ENCODE measurements at places on chromosomes 6 and 20.

DNA sequence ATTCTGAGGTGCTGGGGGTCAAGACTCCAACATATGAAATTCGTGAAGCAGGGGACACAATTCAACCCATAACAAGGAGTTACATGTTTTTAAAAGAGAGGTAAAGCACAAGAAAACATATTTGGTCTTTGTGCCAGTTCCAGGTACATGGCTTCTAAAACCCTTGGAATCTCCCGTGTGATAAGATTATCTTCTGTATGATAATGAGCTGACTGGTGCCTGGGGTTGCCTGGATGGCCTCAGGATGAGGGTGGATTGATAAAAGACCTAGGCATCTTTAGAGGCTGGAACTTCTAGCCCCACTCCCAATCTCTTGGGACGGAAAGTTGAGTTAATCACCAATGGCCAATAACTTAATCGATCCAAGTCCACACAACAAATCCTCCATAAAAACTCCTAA is 87.0 kb downstream of the FAM217A start:
- no peak for DNase-seq

DNA sequence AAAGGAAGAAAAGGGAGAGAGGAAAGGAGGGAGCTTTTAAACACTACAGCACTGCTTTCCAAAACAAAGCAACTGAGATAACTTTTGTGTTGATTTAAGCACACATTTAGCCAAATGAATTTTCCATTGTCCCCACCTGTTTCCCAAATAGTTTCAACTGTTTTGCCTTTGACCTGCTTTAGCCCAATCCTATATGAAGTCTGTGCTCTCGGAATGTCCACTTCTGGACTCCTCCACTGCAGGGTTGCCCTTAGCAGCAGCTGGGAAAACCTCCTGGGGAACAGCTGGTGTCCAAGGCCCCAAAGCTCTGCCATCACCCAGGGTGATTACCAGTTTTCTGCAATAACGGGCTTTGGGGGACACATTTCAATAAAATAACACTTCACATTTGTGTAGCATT is 44.9 kb upstream of the PKHD1 start:
- DNase-seq, result no peak

- DNase-seq, result no peak
These were observed 42.7 kb downstream of the REPS1 start for GRCh38 chr6:138945354-138945753.

GRCh38 chr20:24608926-24609667 is 139.7 kb downstream of the SYNDIG1 start:
- no peak for DNase-seq

GRCh38 chr20:19492116-19492515 is 265.9 kb upstream of the RIN2 start:
- DNase-seq, result no peak

GRCh38 chr6:136031982-136032381 is 180.5 kb downstream of the PDE7B start:
- peak; percentile 57 for DNase-seq

DNA sequence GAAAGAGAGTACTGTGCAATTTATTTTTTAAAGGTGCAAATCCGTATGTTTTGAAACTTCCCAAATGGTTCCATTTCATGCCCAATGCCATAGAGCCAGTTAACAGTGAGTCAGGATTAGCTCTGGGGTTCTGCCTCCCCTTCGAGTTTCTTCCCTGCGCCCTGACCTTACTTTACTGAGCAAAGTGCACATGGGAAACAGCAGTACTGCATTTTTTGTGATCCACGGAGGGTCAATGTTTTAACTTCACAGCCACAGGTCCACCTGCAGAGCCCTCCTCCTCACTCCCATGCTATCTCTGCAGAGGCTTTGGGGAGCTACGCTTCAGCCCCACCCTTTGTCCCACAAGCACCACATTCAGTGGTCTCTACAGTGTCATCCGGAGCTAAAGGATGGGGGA is 44.0 kb upstream of the CNKSR3 start:
- no peak for DNase-seq

DNA sequence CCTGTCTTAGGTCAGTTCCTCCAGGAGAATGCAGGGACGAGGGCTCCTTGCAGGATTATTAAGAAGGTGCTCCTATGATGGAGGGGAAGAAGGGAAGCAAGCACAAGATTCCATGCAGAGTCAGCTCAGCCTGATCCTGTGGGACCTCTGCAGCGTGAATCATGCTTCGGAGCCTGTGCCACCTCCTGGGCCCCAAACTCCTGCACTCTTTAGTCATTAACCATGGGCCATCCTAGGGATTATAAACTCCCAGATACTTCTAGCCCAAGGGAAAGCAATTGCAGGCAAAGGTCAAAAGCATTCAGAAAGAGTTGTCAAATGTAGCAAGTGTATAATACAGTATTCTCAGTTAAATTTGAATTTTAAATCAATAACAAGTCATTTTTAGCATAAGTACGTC is 208.7 kb upstream of the PMEPA1 start:
- DNase-seq, result no peak

DNA sequence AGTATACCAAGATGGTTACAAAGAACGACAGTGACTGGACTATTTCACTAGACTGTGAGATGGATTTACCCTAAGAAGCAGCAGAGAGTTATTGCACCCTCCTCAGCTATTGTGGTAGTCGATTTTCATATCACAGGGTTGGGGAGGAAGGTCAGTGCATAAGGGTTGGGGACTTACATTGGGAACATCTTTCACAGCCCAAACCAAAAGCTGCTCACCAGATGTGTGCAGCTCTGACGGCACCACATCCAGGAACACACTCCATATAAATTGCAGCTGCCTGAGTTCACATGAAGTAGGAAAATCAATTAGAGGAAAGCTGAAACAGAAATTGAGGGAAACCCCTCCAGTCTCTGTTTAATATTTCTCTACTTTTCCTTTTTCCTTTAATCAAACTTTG is 470.5 kb upstream of the NRSN1 start:
- DNase-seq, result no peak

- no peak for DNase-seq
These were observed 91.2 kb downstream of the RTN4IP1 start for GRCh38 chr6:106538145-106538544.

- DNase-seq, result no peak
These were observed 21.7 kb upstream of the MMS22L start for GRCh38 chr6:97304701-97305100.

- no peak for DNase-seq
These were observed 263.4 kb downstream of the CDH26 start for GRCh38 chr20:60221593-60221992.

- no peak for DNase-seq
These were observed 53.5 kb upstream of the SLC2A12 start for GRCh38 chr6:134105940-134106339.

DNA sequence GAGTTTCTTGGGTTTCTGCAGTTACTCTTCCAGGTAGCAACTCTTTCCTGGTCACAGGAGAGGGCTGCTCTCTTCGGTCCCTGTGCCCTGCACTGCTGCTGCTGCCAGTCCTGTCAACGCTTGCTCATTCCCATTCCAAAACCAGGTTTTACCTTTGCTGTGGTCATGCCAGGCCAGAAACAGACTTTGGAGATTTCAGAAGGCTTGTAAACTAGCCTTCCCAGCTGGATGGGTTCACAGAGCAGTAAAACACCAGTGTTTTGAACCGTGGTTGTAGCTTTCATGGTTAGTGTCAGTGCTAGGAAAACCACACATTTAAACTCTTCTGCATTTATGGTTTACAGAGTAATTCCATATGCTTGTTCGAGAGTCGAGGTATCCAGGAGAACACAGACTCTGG is 16.2 kb downstream of the ARFGEF2 start:
- DNase-seq, result no peak

DNA sequence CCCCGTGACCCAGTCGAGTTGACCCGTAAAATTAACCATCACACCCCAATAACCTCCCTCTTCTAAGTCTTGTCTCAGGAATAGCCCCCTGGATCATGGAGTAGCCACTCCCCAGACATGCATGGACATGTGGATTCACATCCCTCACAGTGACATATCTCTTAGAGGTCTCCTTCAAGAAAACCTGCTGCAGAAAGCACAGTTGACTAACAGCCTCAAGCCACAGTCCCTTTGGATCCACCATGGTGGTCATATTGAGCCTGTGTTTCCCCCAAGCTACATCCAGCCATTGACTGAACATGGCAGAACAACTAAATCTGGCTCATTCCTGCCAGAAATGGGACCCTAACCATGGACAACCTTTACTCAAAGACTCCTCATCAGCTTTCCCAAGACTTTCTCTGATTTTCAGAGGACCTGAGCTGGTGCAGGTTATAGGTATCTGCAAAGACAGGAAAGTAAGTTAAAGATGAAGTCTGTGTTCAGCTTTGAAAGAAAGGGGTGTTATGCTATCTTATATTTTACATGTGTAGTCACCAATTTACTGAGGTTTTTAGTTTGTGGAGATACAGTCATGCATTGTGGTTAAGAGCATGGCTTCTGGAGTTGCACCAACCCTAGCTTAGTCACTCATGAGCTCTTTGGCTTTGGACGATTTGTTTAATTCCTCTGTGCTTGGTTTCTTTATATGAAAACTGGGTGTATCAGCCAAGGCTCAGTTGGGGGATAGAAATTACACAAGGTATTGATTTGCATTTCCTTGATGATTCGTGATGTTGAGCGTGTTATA is 219.1 kb downstream of the MYLK4 start:
- peak; percentile 22 for DNase-seq

DNA sequence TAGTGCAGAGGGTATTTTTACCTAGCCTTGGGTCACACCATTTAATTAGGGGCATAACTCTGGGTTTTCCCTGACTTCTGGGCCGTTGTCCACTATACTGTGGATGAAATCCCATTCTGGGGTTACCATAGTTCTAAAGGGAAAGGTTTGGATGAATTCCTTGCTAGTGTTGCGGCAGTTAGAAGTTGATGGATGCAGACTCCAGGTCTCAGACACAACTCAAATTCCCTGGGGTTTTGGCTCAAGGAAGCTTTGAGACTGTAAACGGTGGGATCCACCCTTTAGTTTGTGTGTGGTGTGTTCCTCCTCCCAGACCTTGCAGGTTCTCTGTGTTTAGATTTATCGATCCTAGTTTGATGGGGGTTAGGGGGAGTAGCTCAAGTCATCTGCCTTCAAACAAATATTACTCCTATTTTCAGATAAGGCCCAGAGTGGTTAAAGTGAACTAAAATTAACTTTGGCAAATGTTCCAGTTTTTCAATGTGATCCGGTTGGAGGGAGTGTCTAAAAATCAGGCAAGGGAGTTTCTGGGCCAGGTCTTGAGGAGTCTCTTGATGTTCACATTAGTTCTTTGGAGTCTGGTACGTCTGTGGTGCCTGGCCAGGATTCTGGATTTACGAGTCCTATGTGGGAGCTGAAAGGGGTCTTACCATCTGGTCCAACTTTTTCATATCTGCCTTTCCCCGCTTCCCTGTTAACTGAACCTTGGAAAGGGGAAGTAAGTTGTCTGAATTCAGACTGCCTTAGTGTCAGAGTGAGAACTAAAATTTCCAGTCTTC is 1.5 kb downstream of the RALY start:
- DNase-seq, result peak; percentile 27

GRCh38 chr6:157025437-157025836 is 248.3 kb downstream of the ARID1B start:
- DNase-seq, result peak; percentile 46

DNA sequence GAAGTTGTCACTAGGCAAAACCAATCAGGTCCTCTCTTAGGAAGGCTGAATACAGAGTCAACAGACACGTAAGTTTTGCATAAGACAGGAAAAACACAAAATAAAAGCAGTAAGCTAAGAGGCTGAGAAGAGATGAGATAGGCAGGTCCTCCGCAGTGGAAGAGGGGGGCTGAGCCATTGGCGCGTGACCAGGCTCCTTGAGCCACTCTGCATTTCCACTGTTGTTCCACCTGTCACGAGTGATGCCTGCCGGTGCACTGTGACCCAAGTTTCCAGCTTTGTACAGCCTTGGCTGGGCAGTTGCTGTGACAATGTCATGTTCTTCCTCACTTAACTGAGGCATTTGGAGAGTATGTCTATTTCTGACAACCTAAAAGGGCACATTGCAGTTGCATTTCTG is 58.6 kb downstream of the NUDT3 start:
- no peak for DNase-seq

- DNase-seq, result no peak
These were observed 31.1 kb downstream of the ARID1B start for GRCh38 chr6:156808287-156808686.

- DNase-seq, result no peak
These were observed 26.4 kb upstream of the MCM3 start for GRCh38 chr6:52310932-52311331.

- no peak for DNase-seq
These were observed 140.3 kb upstream of the LAMP5 start for GRCh38 chr20:9374072-9374471.

- DNase-seq, result no peak
These were observed 78.8 kb upstream of the HMGN3 start for GRCh38 chr6:79313254-79313653.

Data from mesenchymal stem cell (in vitro differentiated cells and primary cell).